ENCODE measurements at places on chromosomes 3 and 15.

- no peak for DNase-seq
Observed at GRCh38 chr15:31080591-31081014, 20.9 kb downstream of the TRPM1 start.

- no peak for DNase-seq
Observed at GRCh38 chr3:171150945-171151344, 124.4 kb upstream of the SLC2A2 start.

- DNase-seq, result no peak
Observed at GRCh38 chr15:92904722-92905571, 4.8 kb downstream of the CHD2 start.

DNA sequence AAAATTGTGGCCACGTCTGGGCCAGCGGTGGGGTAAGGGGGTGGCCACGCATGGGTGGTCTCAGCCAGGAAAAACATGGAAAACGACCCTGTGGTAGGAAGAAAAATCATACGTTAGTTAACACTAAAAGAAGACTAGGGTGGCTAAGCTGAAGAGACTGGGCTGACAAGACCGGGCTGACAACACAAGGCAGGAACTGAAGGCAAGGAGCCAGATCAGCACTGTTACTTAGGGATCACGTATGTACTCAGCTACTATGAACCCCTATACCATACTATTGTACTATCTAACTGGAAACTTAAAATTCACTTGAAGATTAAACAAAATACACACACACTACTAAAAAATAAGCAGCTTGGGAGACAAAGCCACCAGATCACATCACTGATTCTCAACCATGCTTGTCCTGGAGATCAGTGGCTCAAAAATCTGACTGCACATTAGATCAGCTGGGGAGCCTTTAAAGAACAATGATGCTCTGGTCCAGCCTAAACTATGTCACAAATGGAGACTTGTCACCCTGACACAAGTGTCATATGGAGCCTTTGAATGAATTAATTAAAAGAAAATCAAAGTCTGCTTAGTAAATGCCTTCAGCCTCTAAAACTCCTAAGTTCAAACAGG lies 442.2 kb downstream of the SHQ1 start:
- DNase-seq, result no peak

DNA sequence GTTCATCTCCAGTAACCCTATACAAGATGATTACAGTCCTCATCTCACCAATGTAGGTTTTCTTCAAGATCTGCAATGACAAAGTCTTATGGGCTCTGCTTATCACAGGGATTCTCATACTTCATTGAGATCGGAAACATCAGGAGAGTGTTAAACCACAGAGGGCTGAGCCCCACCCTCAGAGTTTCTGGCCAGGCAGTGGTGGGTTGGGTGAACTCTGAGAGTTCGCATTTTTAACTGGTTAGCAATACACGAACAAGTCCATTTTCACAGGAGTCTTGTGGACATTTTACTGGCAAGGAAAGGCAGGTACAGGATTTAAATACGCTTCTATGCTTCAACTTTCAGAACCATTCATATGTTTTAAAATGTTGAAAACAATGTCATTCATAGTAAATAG lies 366.7 kb upstream of the ROBO2 start:
- DNase-seq, result no peak

GRCh38 chr15:52786436-52787122 lies 3.6 kb downstream of the ONECUT1 start:
- no peak for DNase-seq

DNA sequence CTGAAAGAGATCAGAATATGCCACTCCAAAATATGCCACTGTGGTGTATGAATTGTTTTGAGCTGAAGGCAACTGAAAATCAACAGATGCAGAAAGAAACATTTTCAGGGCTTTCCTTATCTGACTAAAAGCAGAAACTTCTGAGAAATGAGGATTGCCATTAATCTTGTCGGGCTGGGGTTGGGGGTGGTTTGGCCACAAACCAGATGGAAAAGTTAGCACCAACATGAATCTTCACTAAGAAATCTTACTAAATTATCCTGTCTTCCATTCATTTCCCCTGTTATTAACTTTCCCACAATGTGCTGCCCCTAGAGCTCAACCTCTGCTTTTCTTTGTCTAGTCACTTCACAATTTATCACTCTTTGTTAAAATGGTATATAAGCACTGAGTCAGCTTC lies 229.9 kb upstream of the GADL1 start:
- DNase-seq, result no peak

- no peak for DNase-seq
Observed at GRCh38 chr3:100437721-100438622, 36.6 kb downstream of the LNP1 start.

GRCh38 chr3:28877912-28878311 lies 403.0 kb upstream of the RBMS3 start:
- no peak for DNase-seq

- DNase-seq, result no peak
Observed at GRCh38 chr3:186083746-186084145, 25.1 kb downstream of the ETV5 start.

GRCh38 chr3:2354702-2355101 lies 256.0 kb downstream of the CNTN4 start:
- DNase-seq, result no peak

- DNase-seq, result no peak
Observed at GRCh38 chr15:89860431-89860830, 33.4 kb downstream of the AP3S2 start.

DNA sequence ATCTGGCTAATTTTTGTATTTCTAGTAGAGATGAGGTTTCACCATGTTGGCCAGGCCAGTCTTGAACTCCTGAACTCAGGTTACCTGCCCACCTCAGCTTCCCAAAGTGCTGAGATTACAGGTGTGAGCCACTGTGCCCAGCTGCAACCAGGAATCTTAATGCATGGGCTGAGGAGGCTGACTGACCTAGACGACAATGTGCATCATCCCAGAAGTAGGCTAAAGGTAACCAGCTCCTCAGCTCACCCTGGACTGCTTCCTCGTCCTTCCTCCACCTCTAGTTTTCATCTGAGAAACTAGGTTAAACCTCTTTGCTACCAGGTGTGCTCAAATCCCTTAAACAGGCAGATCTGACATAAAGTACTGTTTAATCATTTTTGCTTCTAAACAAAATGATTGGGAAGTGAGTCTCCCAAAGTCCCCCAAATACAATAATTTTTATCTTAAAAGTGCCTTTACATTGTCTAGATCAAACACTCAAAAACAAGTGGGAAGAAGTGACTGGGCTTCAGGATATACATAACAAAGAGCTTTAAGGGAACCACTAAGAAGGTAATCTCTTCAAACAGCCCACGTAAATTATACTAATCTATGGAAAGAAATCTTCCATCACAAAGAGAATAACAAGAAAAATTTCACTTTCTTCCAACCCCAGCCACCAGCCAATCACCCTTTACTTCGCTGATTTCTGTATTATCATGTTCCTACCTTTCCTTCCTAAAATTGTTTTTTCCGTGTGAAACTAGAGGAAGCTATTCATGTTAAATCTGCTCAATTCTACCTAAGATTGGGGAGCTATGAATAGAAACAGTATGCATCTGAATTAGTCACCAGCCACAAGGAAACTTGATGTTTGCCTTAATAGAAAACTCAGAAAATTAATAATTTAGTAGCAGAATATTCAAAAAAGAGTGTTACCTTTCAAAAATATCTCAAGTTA lies 34.7 kb downstream of the IGF2BP2 start:
- DNase-seq, result no peak

- no peak for DNase-seq
Observed at GRCh38 chr3:21152555-21152954, 598.5 kb downstream of the ZNF385D start.

GRCh38 chr15:70910958-70911357 lies 18.3 kb downstream of the LRRC49 start:
- no peak for DNase-seq

DNA sequence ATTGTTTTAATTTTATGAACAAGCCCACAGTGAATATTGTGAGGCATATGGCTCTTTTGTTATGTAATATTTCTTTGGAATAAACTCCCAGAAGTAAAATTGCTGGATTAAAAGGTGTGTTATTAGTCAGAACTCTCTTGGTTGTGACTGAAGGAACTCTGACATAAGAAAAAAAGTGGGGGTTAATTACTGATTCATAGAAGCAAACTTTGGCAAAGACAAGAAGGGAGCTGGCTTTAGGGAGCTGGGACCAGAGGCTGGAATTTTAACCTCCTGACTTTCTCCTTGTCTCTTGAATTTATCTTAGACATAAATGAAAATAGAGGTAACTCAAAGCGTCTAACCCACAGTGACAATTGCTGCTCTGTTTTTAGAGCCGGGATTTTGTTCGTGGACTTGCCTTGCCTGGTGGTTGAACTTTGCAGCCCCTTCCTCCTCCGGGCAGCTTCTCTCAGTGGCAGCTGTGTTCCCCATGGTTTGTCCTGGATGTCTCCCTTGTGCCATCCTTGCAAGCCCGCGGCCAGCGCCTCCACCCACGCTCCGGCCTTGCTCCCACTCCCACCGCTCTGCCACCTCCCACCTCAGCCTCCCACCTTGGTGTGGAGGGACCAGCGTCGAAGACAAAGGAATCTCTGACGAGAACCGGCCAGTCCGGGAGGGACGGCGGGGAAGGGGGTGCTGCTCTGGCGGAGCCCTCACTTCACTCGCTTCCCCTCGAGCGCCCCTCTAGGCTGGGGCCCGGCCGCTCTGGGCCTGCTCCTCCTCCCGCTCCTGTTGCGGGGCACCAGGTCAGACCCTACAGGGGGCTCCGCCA lies 28.0 kb downstream of the ARHGAP31 start:
- no peak for DNase-seq

DNA sequence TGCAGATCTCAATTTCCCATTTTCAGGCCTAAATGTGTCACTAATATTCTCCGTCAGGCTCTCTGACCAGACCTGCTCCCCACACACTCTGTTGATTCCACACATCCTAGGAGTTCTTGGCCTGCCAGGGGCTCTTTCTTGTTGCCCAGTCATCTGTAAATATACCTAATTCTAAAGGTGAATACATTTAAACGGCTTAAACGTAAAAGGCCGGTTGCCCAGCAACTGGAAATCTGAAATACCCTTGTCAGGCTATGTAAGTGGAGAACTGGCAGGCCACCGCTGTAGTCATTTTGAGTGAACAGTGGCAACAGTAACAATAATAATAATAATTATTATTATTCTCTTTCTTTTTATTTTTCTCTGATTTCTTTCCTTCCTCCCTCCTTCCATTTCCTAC lies 302.7 kb downstream of the AGBL1 start:
- no peak for DNase-seq

- DNase-seq, result no peak
Observed at GRCh38 chr3:133393691-133394474, 6.0 kb upstream of the BFSP2 start.

DNA sequence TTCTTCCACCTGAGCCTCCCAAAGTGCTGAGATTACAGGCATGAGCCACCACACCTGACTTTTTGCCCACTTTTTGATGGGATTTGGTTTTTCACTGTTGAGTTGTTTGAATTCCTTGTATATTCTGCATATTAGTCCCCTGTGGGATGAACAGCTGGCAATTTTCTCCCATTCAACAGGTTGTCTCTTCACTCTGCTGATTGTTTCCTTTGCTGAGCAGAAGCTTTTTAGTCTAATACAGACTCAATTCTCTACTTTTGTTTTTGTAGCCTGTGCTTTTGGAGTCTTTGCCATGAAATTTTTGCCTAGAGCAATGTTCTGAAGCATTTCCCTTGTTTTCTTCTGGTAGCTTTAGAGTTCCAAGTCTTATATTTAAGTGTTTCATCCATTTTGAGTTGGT lies 62.7 kb upstream of the MFGE8 start:
- no peak for DNase-seq

GRCh38 chr15:63044645-63045464 lies 2.3 kb downstream of the TPM1 start:
- DNase-seq, result no peak

GRCh38 chr3:184715943-184716621 lies 4.2 kb upstream of the MAGEF1 start:
- no peak for DNase-seq

- DNase-seq, result no peak
Observed at GRCh38 chr15:83991163-83991562, 244.4 kb upstream of the GOLGA6L4 start.

DNA sequence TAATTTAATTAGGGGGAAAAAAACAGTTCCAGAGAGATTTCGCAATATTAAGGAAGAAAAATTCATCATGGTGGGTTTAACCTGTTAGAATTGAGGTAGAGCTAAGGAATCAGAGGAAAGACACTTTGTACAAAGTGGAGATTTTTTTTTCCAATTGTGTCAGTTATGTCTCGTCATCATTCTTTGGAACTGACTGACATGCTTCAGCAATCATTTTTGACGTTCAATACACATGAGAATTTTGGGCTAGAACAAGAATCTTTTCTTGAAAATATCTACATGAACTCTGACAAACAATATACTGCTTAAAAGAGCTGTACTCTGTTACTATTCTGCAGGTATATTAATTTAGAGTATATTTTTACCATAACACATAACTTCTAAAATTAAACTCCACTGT lies 878.6 kb downstream of the CADM2 start:
- DNase-seq, result no peak

- no peak for DNase-seq
Observed at GRCh38 chr15:38954090-38954489, 389.5 kb upstream of the RASGRP1 start.

DNA sequence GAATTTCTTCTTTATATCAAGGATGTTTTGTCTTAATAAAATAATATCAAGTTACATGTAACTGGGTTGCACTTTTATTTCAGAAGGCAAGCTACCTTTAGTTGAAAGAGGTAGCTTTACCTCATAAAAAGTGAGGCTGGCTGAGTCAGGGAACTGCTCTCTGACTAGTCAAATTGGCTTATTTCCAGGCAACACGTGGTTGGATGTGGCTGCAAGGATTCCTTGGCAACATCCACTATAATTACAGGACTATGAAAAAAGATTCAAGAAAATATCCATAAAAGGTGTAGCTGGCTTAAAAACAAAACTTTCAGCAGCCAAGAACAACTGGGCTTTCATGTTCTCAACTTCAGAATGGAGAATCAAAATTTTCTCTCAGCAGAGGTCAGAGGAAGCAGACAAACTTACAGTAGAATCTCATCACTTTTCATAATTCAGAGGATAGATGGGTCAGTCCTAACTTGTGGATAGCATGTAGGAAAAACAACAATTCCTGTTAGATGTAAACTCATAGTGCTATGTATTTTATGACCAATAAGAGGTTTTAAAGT lies 779.1 kb downstream of the MECOM start:
- DNase-seq, result no peak

GRCh38 chr3:161081633-161082032 lies 23.5 kb downstream of the B3GALNT1 start:
- no peak for DNase-seq

Measured in SHP77 treated with DMSO at 0.1 percent for 48 hours (cell line).